ENCODE measurements at places on chromosomes 5 and 9.

DNA sequence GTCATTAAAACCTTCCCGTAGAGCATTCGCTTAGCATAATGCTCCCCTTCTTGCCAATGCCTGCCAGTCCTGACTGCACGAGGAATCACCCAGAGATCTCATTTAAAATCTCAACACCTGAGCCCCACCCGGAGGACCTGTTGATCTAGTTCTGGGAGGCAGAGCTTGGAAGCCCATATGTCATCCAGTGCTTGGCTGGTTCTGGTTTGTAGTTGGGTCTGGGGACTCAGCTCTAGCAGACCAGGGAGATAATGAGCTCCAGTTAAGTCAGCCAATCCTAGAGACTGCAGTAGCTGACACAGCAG is 131.8 kb upstream of the DAP start:
- DNase-seq = no peak

DNA sequence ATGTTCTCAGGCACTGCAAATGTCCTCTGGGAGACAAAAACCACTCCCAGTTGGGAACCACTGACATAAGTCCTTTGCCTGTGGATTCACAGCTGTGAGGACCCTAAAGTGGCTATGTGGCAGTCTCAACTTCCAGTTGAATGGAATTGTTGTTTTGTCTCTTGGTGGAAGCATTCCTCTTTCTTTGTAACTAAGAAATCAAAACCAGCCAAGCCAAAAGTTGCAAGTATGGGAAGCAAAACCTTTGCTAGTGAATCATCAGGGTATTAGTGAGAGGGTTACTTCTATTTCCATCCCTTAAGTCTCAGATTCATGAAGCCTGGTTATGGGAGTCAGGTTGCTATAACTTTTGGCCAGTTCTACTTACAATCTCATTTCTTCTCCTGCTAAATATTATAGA is 49.8 kb upstream of the RPS23 start:
- no peak for DNase-seq

DNA sequence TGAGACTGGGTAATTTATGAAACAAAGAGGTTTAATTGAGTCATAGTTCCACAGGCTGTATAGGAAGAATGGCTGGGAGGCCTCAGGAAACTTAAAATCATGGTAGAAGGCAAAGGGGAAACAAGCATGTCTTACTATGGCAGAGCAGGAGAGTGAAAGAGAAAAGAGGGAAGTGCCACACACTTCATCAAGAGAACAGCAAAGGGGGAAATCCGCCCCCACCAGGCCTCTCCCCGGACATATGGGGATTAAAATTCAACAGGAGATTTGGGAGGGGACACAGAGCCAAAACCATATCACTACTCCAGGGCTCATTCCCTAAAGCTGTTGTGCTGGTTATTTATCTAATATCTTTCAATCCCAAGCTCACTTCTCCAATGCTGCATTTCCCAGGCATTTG is 50.2 kb upstream of the NR3C1 start:
- DNase-seq = no peak

DNA sequence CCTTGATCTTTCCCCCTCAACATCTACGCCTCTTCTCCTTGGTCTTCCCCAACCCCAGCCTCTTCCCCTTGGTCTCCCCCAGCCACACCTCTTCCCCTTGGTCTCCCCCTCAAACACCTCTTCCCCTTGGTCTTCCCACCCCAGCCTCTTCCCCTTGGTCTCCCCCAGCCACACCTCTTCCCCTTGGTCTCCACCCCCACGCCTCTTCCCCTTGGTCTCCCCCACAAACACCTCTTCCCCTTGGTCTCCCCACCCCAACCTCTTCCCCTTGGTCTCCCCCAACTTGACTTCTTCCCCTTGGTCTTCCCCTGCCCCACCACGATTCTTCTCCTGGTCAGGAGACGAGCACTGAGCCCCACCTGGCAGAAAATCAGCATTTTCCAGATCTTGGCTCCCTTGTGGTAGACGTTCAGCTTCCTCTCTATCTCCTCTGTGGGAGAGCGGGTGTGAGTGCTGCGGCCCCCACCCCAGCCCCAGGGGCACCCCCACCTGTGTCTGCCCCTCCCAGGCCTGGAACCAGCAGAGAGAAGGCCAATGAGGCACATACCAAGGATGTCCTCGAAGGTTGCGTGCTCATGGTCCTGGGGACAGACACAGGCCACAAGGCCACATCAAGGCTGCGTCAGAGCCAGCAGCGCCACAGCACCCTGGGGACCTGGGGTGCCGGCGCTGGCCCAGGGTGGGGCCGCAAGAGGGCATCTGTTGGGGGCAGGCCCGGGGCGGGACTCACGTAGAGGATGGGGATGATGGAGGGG is 7.0 kb downstream of the NSMF start:
- no peak for DNase-seq

DNA sequence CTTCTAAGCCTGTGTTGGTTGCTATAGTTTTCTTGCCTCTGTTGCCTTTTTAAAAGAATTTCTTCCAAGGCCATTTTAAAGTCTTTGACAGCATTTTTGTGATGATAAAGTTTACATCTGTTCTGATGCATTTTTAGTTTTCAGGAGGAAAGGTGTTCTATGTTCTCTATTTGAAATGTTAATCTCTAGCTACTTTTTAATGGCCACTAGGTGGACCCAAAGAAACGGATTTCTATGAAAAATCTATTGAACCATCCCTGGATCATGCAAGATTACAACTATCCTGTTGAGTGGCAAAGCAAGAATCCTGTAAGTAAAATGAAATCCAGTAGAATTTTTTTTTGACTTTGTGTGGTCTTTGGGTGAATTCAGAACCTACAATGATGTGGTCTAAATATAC is 60.2 kb downstream of the MELK start:
- no peak for DNase-seq

DNA sequence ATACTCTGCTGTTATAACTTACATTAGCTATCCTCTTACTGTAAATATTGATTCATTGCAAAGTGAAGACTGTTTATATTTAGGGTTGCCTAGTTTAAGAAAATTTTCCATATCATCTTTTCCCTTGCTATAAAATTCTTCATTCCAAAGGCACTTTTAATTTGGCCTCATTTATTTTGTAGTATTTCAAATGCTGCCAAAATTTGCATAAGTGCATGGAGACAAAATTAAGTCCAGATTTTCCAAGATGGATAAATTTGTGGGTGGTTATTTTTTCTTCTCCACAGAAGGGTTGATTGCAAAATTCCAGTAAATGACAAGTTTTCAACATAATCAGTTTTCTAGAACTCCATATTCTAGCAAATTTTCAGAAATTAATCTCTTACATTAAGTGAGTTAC is 141.5 kb upstream of the MTAP start:
- no peak for DNase-seq

All from stimulated activated CD8-positive, alpha-beta memory T cell treated with anti-CD3 and anti-CD28 coated beads, Interleukin-4, amount 100 ng/mL, for 4 hours (primary cell).